DMS 273 treated with DMSO at 0.1 percent for 48 hours (cell line): ENCODE measurements at places on chromosomes 16 and 17.

DNA sequence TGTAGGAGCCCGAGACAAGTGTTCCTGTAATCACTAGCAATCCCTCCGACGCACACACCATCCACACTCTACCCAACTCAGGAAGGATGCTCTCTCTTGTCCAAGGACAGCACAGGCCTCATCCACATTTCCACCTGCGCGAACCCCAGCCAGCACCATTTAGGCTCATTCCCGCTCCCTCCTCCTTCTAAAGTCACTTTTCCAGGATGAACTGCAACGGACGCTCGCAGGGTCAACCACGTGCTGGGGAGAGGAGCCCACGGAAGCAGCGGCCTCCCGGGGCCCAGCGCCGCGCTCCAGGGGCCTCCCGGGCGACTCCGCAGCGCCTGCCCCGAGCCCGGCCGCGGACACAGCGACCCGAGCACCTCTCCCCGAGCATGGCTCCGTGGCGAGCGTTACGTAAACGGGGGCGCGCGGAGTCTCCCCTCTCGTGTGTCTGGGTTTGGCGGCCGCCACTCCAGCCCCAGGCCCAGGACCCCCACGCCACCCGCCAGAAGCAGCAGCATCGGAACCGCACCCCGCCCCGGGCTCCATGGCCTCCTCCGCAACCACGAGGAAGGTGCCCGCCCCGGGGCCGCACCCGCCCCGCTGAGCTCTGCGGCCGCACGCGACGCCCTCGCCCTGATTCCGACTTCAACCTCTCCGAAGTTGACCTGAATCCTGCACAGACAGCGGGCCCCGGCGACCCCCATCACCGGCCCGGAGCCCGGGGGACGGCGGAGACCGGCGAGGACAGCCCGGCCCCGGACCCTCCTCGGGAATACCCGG is 668 bp downstream of the USP36 start:
- no peak for DNase-seq

GRCh38 chr17:67049025-67049739 is 4.8 kb downstream of the CACNG1 start:
- no peak for DNase-seq

DNA sequence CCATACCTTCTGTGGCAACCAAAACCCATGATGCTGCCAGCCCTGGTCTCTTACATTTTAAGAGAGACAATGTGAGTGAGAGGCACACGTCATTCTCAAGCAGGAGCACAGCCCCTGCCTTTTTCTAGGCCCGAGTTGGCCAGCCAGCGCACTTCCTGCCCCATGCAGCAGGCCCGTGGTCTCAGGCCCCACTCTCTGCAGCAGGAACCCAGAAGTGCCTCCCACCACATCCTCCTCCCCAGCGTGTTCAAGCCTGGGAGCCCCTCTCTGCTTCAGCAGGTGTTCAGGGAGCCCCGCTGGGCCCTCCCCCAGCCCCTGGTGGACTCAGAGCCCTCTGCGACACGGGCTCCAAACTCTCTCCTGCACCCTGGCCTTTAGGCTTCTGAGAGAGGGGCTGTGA is 30.5 kb downstream of the ITGAE start:
- DNase-seq: no peak

DNA sequence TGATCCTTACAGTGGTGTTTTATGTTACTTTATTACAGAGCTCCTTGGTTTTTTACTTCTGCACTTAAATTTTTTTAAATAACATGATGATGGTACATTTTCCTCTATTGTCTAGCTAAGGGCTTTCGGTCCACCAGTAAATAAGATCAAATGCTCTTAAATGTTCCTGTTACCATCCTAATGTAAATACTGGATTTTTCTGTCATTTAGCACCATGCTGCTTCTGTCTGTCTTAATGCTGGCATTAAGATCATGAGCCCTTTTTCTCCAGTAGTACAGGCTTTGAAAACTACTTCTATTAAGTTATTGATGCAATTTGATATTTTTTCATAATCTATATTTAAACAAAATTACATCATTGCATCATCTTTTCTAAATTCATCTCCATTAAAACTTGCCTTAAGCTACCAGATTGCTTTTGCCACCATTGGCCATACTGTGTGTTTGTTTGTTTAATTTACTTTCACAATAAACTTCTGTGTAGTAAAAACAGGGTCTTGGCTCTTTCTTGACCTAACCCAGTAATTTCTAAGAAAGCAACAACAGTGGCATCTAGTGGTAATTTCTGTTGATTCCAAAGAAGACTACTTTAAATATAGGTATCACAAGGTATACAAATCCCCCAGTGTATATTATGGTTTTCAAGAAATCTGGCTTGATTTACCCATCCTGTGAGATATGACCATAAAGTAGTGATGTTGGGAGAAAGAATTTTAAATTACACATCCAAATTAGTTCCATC is 9.0 kb upstream of the PHAF1 start:
- no peak for DNase-seq

- no peak for DNase-seq
Measured at GRCh38 chr16:583815-584591, 5.9 kb upstream of the RAB40C start.

- no peak for DNase-seq
Measured at GRCh38 chr17:3986270-3986938, 22.2 kb upstream of the ATP2A3 start.

DNA sequence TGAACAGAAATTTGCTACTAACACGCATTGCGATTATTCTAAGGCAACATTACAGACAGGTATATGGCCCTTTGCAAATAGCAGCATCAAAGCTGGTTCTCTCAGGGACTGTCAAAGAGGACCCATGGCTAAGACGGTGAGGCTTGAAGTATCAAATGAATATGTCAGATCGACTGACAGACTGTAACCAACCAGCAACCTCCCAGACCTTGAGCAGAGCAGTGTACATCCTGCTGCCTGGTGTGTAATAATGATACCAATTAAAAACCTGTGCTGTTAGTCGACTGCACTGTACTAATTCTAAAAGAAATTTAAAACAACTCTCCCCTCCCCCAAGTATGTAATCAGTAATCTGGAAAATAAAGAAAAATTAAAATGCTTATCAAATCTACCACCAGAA is 35.9 kb upstream of the GHDC start:
- no peak for DNase-seq

- DNase-seq: no peak
Measured at GRCh38 chr16:59440-60059, 5.9 kb downstream of the SNRNP25 start.

DNA sequence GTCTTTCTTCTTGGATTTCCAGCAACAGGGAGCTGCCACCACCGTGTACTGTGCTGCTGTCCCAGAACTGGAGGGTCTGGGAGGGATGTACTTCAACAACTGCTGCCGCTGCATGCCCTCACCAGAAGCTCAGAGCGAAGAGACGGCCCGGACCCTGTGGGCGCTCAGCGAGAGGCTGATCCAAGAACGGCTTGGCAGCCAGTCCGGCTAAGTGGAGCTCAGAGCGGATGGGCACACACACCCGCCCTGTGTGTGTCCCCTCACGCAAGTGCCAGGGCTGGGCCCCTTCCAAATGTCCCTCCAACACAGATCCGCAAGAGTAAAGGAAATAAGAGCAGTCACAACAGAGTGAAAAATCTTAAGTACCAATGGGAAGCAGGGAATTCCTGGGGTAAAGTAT is 389.0 kb downstream of the MAF start:
- DNase-seq: no peak
